ENCODE measurements at places on chromosomes 12 and 14. TPM values are rescaled to one million over a fixed set of nuclear protein-coding genes. Genes with fewer than 3 reads are reported as not detected.

DNA sequence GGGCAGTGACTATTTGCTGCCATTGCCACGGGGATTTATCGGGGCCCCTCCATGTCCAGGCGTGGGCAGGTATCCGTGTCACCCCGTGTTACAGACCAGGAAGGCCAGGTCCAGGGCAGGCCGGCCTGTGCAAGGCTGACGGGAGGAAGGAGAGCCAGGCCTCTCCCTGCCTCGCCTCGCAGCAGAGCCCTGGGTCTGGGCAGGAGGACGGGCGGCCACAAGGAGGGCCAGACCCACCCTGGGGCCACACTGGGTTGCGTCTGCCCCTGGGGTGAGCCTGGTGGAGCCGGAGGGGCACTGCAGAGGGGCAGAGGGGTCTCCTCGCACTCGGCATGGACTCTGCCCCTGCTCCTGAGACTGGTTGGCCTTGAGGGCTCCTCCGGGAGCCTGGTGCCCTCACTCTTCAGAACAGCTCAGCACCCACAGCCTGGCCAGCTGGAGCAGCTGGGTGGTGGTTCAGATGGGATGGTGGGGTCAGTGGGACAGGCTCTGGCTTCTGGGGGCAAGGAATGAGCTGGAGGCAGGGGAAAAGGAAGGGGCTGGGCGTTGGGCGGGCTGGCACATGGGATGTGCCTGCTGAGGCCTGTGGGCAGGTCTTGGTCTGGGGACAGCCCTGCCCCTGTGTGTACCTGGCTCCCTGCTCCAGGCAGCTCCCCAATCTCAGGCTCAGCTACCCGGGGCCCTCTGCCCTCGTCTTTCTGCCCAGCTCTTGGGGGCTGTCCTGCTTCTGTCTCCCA, 53.9 kb downstream of the KIF26A start:
- DNase-seq: no peak

DNA sequence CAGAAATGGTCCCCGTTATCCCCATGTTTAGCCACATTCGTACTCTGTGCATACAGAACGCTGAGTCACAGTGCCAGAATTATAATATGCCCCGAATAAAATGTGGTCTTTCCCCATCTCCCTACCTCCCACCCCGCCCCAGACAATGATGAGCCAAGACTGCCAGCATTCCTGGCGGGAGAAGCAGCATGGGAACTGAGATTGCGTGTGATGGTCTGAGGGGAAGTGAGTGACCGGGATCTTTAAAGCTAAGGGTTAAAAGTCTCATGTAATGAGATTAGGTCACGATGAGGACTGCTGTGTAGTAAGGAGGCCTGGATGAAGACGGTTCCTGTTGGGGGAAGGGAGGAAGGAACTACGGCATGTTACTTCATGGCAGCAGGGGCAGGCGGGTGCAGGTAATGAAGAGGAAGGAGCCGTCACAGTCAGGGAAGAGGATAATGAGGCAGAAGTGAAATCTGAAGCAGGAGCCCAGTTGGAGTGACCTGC, 243.3 kb upstream of the FKBP4 start:
- DNase-seq: no peak

- peak; percentile 72 for DNase-seq
Observed at GRCh38 chr14:78959674-78960264, 789.6 kb downstream of the NRXN3 start.

GRCh38 chr12:125069616-125070015, 4.4 kb downstream of the AACS start:
- DNase-seq: no peak

- no peak for DNase-seq
Observed at GRCh38 chr12:101592448-101592847, 2.3 kb upstream of the MYBPC1 start.

- DNase-seq: no peak
Observed at GRCh38 chr14:92259613-92260357, 63.2 kb upstream of the SLC24A4 start.

DNA sequence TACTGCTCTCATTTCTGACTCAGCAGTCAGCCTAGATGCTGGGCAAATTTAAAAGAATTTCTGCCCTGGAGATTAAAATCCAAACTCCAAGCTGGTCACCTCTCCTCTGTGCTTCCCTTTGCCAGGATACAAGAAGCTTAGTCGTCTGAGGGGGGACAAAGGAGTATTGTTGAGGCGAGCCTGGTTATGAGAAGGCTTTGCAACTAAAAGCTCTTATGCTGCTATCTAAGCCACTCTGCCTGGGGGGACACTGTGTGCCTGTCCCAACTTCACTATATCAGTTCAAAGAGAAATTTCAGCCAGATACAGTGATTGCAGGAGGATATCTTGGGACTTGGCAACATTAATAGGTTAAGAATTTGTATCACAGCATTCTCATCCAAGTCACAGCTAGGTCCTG, 10.8 kb upstream of the PLEKHH1 start:
- DNase-seq: no peak

- no peak for DNase-seq
Observed at GRCh38 chr12:110619534-110619953, 5.6 kb downstream of the TCTN1 start.

- DNase-seq: peak; percentile 27
Observed at GRCh38 chr12:92945659-92946220, 16.6 kb upstream of the EEA1 start.

- no peak for DNase-seq
Observed at GRCh38 chr14:55241673-55242072, 29.5 kb upstream of the FBXO34 start.

- no peak for DNase-seq
Observed at GRCh38 chr12:97572220-97572619, 109.6 kb downstream of the RMST start.

The FSCB gene
- total RNA-seq: under 0.01 TPM

The ORAI1 gene
- total RNA-seq: 9.7 TPM

The OR6S1 gene
- not detected for total RNA-seq

Measured in fibroblast of villous mesenchyme (primary cell).